ENCODE measurements at places on chromosomes 6 and 20.

- no peak for DNase-seq
These were observed 330.6 kb upstream of the MARCKS start for GRCh38 chr6:113526553-113526952.

GRCh38 chr20:46573234-46573633, 22.8 kb upstream of the OCSTAMP start:
- no peak for DNase-seq

DNA sequence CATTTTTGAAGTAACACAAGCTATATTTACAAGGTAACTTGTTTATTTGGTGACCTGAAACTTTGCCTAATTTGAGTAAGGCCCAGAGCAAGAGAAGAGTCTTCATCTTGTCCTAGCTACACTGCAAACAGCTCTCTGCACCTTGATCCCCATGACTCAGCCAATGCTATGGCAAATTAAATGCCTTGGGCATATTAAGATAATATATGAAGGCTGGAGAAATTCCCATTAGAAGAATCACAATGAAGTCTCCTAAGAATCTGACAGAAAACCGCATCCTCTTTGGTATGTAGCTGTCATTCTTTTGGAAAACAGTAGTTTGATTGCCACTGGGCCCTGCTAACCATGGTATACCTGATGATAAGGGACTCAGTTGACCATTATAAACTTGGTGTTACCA, 204.5 kb downstream of the UBE3D start:
- no peak for DNase-seq

GRCh38 chr6:128070406-128070805, 169.5 kb upstream of the THEMIS start:
- no peak for DNase-seq

DNA sequence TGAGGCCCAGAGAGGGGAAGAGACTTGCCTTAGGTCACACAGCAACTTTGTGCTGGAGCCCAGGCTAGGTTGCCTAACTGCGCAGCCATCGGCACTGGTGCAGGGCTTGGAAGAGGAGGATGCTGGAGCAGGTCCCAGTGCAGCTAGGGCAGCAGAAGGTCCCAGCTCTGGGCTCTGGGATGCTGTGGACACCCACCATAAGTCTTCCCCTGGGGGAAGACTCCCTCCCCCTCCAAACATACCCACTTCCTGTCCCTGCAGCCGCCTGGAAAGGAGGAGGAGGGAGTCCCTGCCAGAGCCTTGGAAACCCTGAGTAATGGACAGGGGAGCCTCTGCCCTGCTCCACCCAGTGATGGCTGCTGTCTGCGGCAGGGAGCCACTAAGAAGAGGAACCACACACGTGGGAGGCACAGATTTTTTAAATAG, 93.6 kb downstream of the NCR2 start:
- peak; percentile 27 for DNase-seq

DNA sequence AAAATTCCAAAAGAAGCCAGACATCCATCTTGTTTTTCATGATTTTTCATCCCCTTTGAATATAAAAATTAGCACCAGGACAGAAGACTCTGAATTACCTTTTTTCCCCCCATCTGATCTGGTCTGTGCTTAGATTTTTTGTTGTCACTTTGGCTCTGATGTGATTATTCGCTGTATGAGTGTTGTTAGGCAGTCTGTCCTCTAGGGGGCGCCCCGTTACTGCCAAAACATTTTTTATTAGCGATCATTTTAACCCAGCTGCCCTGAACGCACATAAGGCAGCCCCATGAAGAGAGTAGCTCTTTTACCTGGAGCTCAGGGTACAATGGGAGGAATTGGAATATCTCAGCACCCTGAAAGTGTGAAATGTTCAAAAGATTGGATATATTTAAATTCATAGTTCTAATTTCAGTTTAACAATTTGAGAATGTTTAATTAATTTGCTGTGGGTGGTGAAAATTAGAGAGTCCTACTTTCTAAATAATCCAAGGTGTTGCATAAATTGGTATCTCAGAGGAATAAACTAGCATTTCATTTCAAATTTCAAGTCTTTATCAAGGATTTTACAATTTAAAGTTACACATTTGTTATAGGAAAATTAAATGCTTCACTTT, 60.8 kb downstream of the PRPH2 start:
- peak; percentile 3 for DNase-seq

GRCh38 chr6:136550330-136551071, at the start of gene MAP7:
MAP7 (minus strand) TSS chr6:136550422; CDS start chr6:136550408, 14 bp downstream.
- DNase-seq, result no peak

Measured in AG09309 (cell line).